Right lung (tissue), 10 donors: ENCODE measurements at places on chromosomes 12 and 14. TPM values are rescaled to one million over a fixed set of nuclear protein-coding genes. Genes with fewer than 3 reads are reported as not detected.

GRCh38 chr12:43852744-43853143, 16.9 kb downstream of the TMEM117 start:
- no peak for DNase-seq

- no peak for DNase-seq
Observed at GRCh38 chr12:119457271-119457670, 122.7 kb downstream of the CCDC60 start.

GRCh38 chr12:112346194-112346593, 36.0 kb downstream of the HECTD4 start:
- no peak for DNase-seq

The ST8SIA1 gene
- 11.9 TPM for polyA plus RNA-seq

GRCh38 chr14:104603711-104604401, 716 bp downstream of the TMEM179 start:
- DNase-seq: no peak
